Neural crest cell (in vitro differentiated cells): ENCODE measurements at places on chromosomes 3 and 15. TPM values are rescaled to one million over a fixed set of nuclear protein-coding genes. Genes with fewer than 3 reads are reported as not detected.

GRCh38 chr15:47609693-47610092 lies 107.6 kb upstream of the SEMA6D start:
- peak overlapping the region; percentile 32 for H3K27ac ChIP-seq
- H3K36me3 ChIP-seq: peaks cover 3% of the 10 kb centered on the region
- no peaks in the 10 kb centered on the region for H3K27me3 ChIP-seq
- no peak overlapping the region for H3K4me3 ChIP-seq

Gene ZNF620
- 22.0 and 24.0 TPM in 2 replicates for total RNA-seq

GRCh38 chr15:84699538-84700191 lies 16.3 kb downstream of the SEC11A start:
- H3K27me3 ChIP-seq: no peaks in the 10 kb centered on the region
- H3K36me3 ChIP-seq: no peaks in the 10 kb centered on the region
- DNase-seq: no peak
- H3K4me1 ChIP-seq: peaks cover 4% of the 10 kb centered on the region
- peak overlapping the region; percentile 43 for H3K27ac ChIP-seq
- H3K4me3 ChIP-seq: no peak overlapping the region

Gene ITPKA
- 1.3 and 1.5 TPM in 2 replicates for total RNA-seq

- no peak for DNase-seq
- no peak overlapping the region for H3K27ac ChIP-seq
- H3K27me3 ChIP-seq: no peaks in the 10 kb centered on the region
- no peak overlapping the region for H3K4me3 ChIP-seq
Measured at GRCh38 chr3:185444329-185444728, 54.5 kb downstream of the TMEM41A start.

Gene POLQ
- total RNA-seq: 16.9 and 17.8 TPM in 2 replicates

Gene HOMER2
- 17.6 and 18.7 TPM in 2 replicates for total RNA-seq

GRCh38 chr15:85757939-85758654 lies 36.6 kb downstream of the KLHL25 start:
- peaks cover 6% of the 10 kb centered on the region for H3K36me3 ChIP-seq
- H3K4me3 ChIP-seq: no peak overlapping the region
- no peak overlapping the region for H3K27ac ChIP-seq
- H3K4me1 ChIP-seq: peaks cover 19% of the 10 kb centered on the region

- no peak overlapping the region for H3K27ac ChIP-seq
- no peak for DNase-seq
- no peaks in the 10 kb centered on the region for H3K27me3 ChIP-seq
Measured at GRCh38 chr15:93837450-93837849, 393.9 kb upstream of the MCTP2 start.

Gene PIGZ
- 1.9 TPM in 2 replicates for total RNA-seq

- H3K4me1 ChIP-seq: no peaks in the 10 kb centered on the region
- H3K4me3 ChIP-seq: no peak overlapping the region
- H3K27me3 ChIP-seq: peaks cover 7% of the 10 kb centered on the region
- no peaks in the 10 kb centered on the region for H3K36me3 ChIP-seq
Measured at GRCh38 chr3:98026425-98027084, 8.6 kb downstream of the GABRR3 start.

GRCh38 chr15:66508293-66508883 lies 3.3 kb downstream of the ZWILCH start:
- peak overlapping the region; percentile 87 for H3K4me3 ChIP-seq
- H3K36me3 ChIP-seq: peaks cover 9% of the 10 kb centered on the region
- no peaks in the 10 kb centered on the region for H3K27me3 ChIP-seq
- no peak for DNase-seq
- H3K27ac ChIP-seq: no peak overlapping the region
- H3K4me1 ChIP-seq: peaks cover 27% of the 10 kb centered on the region

Gene FAM81A
- total RNA-seq: 3.8 and 4.2 TPM in 2 replicates

Gene ZNF621
- total RNA-seq: 29.5 and 32.6 TPM in 2 replicates

- no peaks in the 10 kb centered on the region for H3K36me3 ChIP-seq
- no peak overlapping the region for H3K27ac ChIP-seq
- H3K27me3 ChIP-seq: no peaks in the 10 kb centered on the region
- DNase-seq: no peak
- H3K4me1 ChIP-seq: no peaks in the 10 kb centered on the region
Measured at GRCh38 chr3:115708540-115708939, 85.2 kb downstream of the GAP43 start.

Gene MYO5A
- total RNA-seq: 27.1 and 29.1 TPM in 2 replicates

Gene SMAD6
- total RNA-seq: 4.7 and 5.4 TPM in 2 replicates

Gene VIPR1
- 0.63 TPM in 1 of 2 replicates, not detected in the other for total RNA-seq

GRCh38 chr15:65275104-65275727 lies 11.5 kb downstream of the PARP16 start:
- DNase-seq: no peak
- H3K4me1 ChIP-seq: peaks cover 6% of the 10 kb centered on the region
- no peak overlapping the region for H3K27ac ChIP-seq
- H3K4me3 ChIP-seq: no peak overlapping the region
- H3K36me3 ChIP-seq: no peaks in the 10 kb centered on the region
- no peaks in the 10 kb centered on the region for H3K27me3 ChIP-seq

Gene C2CD4A
- total RNA-seq: not detected in 2 replicates

- no peaks in the 10 kb centered on the region for H3K4me1 ChIP-seq
- DNase-seq: no peak
- H3K4me3 ChIP-seq: no peak overlapping the region
- H3K36me3 ChIP-seq: peaks cover 4% of the 10 kb centered on the region
- H3K27me3 ChIP-seq: no peaks in the 10 kb centered on the region
Measured at GRCh38 chr15:52324109-52324508, 28.5 kb upstream of the MYO5C start.

Gene COMMD2
- total RNA-seq: 56.8 and 57.6 TPM in 2 replicates

GRCh38 chr3:58052373-58053273 lies 44.4 kb downstream of the FLNB start:
- peaks cover 23% of the 10 kb centered on the region for H3K4me1 ChIP-seq
- H3K4me3 ChIP-seq: no peak overlapping the region
- peaks cover 2% of the 10 kb centered on the region for H3K36me3 ChIP-seq

Gene MTFMT
- total RNA-seq: 18.8 and 20.5 TPM in 2 replicates

Gene TMEM108
- total RNA-seq: 5.3 and 5.8 TPM in 2 replicates

Gene GOLGA6D
- not detected in 2 replicates for total RNA-seq

Gene DPPA4
- 142 and 155 TPM in 2 replicates for total RNA-seq

- no peaks in the 10 kb centered on the region for H3K4me1 ChIP-seq
- no peak overlapping the region for H3K27ac ChIP-seq
- H3K4me3 ChIP-seq: no peak overlapping the region
- H3K27me3 ChIP-seq: no peaks in the 10 kb centered on the region
- no peaks in the 10 kb centered on the region for H3K36me3 ChIP-seq
Measured at GRCh38 chr3:151726016-151726415, 7.7 kb upstream of the AADACL2 start.

Gene GADL1
- 0.12 TPM in 1 of 2 replicates, not detected in the other for total RNA-seq

- H3K27ac ChIP-seq: peak overlapping the region; percentile 17
- H3K36me3 ChIP-seq: peaks cover 6% of the 10 kb centered on the region
- H3K4me3 ChIP-seq: no peak overlapping the region
Measured at GRCh38 chr3:134083626-134084241, 54.0 kb upstream of the SLCO2A1 start.

- no peak for DNase-seq
- H3K4me3 ChIP-seq: peak overlapping the region; percentile 94
- H3K36me3 ChIP-seq: peaks cover 10% of the 10 kb centered on the region
Measured at GRCh38 chr3:50322115-50322385, 495 bp downstream of the HYAL2 start.

- no peak for DNase-seq
- no peak overlapping the region for H3K4me3 ChIP-seq
Measured at GRCh38 chr3:153903430-153903829, 217.8 kb upstream of the ARHGEF26 start.

DNA sequence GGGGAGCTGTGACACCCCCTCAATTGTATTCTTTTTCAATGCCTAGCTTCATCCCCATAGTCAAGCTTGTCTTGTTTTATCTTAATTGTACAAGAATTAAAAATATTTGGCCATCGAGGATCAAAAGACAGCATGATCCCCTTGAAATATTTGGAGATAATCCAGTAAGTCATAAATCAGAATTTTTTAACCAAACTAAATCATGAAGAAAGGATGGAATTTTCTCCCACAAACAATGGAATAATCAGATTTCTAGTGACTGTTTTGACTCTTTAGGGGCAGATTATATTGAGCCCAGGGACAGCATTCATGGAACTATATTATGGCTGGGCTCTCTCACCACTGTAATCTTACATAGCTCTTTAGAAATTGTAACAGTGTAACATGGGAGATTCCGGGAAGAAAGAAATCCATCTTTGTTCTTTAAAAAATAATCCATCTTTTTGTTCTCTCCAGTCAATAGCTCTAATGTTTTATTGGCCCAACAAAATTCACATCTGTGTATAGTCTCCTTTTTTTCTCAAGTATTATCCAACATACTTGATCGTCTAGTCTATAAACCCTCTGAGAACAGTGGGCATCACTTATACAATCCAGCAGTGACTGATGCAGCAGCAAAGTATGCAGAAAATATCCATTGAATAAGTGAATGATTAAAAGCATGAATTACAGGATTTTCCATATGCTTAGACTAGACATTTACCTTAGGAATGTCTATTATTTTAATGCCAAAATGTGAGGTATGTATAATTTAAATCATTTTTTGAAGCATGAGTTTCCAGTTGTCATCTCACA lies 277.0 kb upstream of the PLSCR5 start:
- no peak for DNase-seq
- H3K36me3 ChIP-seq: no peaks in the 10 kb centered on the region
- no peak overlapping the region for H3K27ac ChIP-seq
- no peaks in the 10 kb centered on the region for H3K27me3 ChIP-seq

- no peak for DNase-seq
- H3K4me3 ChIP-seq: no peak overlapping the region
- H3K27me3 ChIP-seq: no peaks in the 10 kb centered on the region
- no peaks in the 10 kb centered on the region for H3K36me3 ChIP-seq
Measured at GRCh38 chr15:81152799-81153198, 18.7 kb downstream of the CFAP161 start.

DNA sequence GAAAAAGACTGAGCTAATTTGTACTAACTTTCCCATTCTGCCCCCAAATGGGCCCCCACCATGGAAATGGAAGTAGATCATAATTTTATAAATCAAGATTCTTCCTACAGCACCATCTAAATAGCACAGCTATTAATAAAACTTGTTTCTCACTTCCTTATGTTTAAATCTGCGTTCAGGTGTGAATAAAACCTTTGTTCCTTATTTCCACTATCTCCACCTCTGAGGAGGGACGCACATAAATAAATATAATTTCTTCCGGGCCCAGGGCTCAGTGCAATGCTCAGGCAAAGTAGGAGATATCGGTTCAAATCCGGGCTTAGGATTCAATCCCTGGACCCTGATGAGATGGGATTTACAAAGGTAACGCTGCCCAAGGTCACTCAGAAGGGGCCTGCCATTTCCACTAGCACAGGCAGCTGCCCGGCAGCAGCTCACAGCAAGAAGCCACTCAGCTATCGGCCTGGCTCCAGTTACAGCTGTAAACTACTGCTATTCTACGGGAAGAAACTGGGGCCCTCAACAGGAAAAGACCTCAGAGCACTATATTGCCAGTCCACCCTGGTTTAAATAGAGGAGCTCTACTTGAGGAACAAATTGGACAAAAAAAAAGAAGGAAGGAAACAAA lies 52.5 kb downstream of the FOXP1 start:
- H3K4me1 ChIP-seq: peaks cover 33% of the 10 kb centered on the region
- H3K36me3 ChIP-seq: no peaks in the 10 kb centered on the region
- DNase-seq: no peak
- no peak overlapping the region for H3K4me3 ChIP-seq

- no peak overlapping the region for H3K4me3 ChIP-seq
- no peaks in the 10 kb centered on the region for H3K27me3 ChIP-seq
- no peaks in the 10 kb centered on the region for H3K36me3 ChIP-seq
- no peak overlapping the region for H3K27ac ChIP-seq
- no peaks in the 10 kb centered on the region for H3K4me1 ChIP-seq
- no peak for DNase-seq
Measured at GRCh38 chr3:17831366-17831765, 88.9 kb upstream of the TBC1D5 start.

GRCh38 chr3:43525386-43525785 lies 96.4 kb downstream of the ANO10 start:
- no peak overlapping the region for H3K27ac ChIP-seq
- H3K27me3 ChIP-seq: no peaks in the 10 kb centered on the region
- DNase-seq: no peak

DNA sequence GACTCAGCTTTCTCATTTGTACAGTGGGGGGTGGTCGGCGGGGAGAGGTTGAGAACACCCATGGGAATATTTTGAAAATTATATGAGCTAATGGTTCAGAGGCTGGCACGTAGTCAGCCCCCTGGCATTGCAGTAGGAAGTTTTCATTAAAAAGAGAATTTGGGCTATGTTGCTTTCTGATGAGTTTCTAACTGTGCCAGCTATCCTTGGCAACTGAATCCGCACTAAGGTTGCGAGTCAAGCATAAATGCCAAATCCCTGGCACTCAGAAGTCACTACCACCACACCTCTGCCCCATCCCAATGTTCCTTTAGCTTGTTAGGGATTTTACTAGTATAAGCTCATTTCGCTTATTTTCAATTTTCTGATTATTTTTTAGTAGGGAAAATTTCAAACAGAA lies 91.6 kb downstream of the DNASE1L3 start:
- H3K4me1 ChIP-seq: peaks cover 13% of the 10 kb centered on the region
- H3K27ac ChIP-seq: no peak overlapping the region
- DNase-seq: no peak
- H3K27me3 ChIP-seq: no peaks in the 10 kb centered on the region
- no peak overlapping the region for H3K4me3 ChIP-seq

DNA sequence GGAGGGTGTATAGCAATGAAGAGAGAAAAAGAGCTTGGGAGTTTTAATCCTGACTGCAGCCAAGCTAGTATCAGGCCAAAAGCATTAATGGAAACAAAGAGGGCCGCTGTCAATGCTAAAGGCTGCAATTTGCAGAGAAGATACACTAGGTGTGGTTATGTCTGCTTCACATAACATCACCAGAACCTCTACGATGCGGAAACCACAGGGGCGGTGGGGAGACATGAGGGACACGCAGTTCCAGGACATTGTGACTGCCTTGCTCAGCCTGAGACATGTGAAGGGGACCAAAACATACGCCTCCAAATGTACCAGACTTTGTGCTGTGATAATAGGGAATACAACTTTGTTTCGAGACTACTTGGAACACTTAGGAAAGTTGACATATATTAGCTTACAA lies 88.4 kb downstream of the APBA2 start:
- H3K4me3 ChIP-seq: no peak overlapping the region
- H3K27ac ChIP-seq: no peak overlapping the region
- H3K4me1 ChIP-seq: peaks cover 20% of the 10 kb centered on the region
- no peak for DNase-seq
- H3K27me3 ChIP-seq: no peaks in the 10 kb centered on the region
- H3K36me3 ChIP-seq: peaks cover 2% of the 10 kb centered on the region

- no peaks in the 10 kb centered on the region for H3K36me3 ChIP-seq
- peaks cover 35% of the 10 kb centered on the region for H3K27me3 ChIP-seq
- H3K4me1 ChIP-seq: no peaks in the 10 kb centered on the region
- no peak overlapping the region for H3K27ac ChIP-seq
Measured at GRCh38 chr3:139108253-139108969, 63.7 kb upstream of the PRR23C start.

- H3K27me3 ChIP-seq: no peaks in the 10 kb centered on the region
- peaks cover 24% of the 10 kb centered on the region for H3K4me1 ChIP-seq
- DNase-seq: no peak
- no peaks in the 10 kb centered on the region for H3K36me3 ChIP-seq
- H3K4me3 ChIP-seq: no peak overlapping the region
Measured at GRCh38 chr3:117788061-117788460, 1078.5 kb downstream of the TUSC7 start.
